Smooth muscle cell of the umbilical artery (primary cell): ENCODE measurements at places on chromosomes 6 and 20. TPM values are rescaled to one million over a fixed set of nuclear protein-coding genes. Genes with fewer than 3 reads are reported as not detected.

The TASP1 gene
- total RNA-seq, result 9.1 and 9.2 TPM in 2 replicates

The BTN1A1 gene
- not detected in 2 replicates for total RNA-seq

The PRSS16 gene
- total RNA-seq, result 0.18 TPM in 1 of 2 replicates, not detected in the other

The UNC93A gene
- total RNA-seq, result not detected in 2 replicates

The KIF13A gene
- total RNA-seq, result 43.1 and 61.7 TPM in 2 replicates

The ADGRB3 gene
- total RNA-seq, result 0.18 TPM in 1 of 2 replicates, not detected in the other

The PPP1R14C gene
- under 0.01 and 0.09 TPM in 2 replicates for total RNA-seq

The NKAIN4 gene
- not detected in 2 replicates for total RNA-seq

The TRIM40 gene
- not detected in 2 replicates for total RNA-seq

The GRM1 gene
- total RNA-seq, result not detected in 2 replicates

The OR2H2 gene
- not detected in 2 replicates for total RNA-seq

The HLA-DPA1 gene
- total RNA-seq, result 0.30 TPM in 1 of 2 replicates, not detected in the other

The SPATS1 gene
- not detected in 2 replicates for total RNA-seq

The CEP57L1 gene
- total RNA-seq, result 25.5 and 26.1 TPM in 2 replicates

The C6orf118 gene
- not detected in 2 replicates for total RNA-seq

The OPN5 gene
- total RNA-seq, result not detected in 2 replicates

The FOXA2 gene
- total RNA-seq, result not detected in 2 replicates

The TFAP2C gene
- not detected in 2 replicates for total RNA-seq

The NKAIN2 gene
- total RNA-seq, result not detected in 2 replicates

The TCF15 gene
- total RNA-seq, result not detected in 2 replicates

The HTR1E gene
- total RNA-seq, result not detected in 2 replicates

The RUNX2 gene
- 5.0 and 8.3 TPM in 2 replicates for total RNA-seq

The YIPF3 gene
- 119 and 120 TPM in 2 replicates for total RNA-seq

The NOTCH4 gene
- 0.42 and 1.5 TPM in 2 replicates for total RNA-seq

The GPLD1 gene
- total RNA-seq, result under 0.01 and 0.32 TPM in 2 replicates

The ADAT2 gene
- 4.2 and 6.2 TPM in 2 replicates for total RNA-seq

The NFKBIL1 gene
- 12.0 and 23.5 TPM in 2 replicates for total RNA-seq

The GSTA1 gene
- not detected in 2 replicates for total RNA-seq

The BMP7 gene
- not detected in 2 replicates for total RNA-seq

The TAAR8 gene
- total RNA-seq, result not detected in 2 replicates

The BCAS4 gene
- total RNA-seq, result 11.6 and 15.9 TPM in 2 replicates

The KHDC1 gene
- 3.0 and 3.3 TPM in 2 replicates for total RNA-seq

The REM1 gene
- total RNA-seq, result not detected in 2 replicates
